Caco-2 (cell line): ENCODE measurements at places on chromosomes 1 and 21. TPM values are rescaled to one million over a fixed set of nuclear protein-coding genes. Genes with fewer than 3 reads are reported as not detected.

DNA sequence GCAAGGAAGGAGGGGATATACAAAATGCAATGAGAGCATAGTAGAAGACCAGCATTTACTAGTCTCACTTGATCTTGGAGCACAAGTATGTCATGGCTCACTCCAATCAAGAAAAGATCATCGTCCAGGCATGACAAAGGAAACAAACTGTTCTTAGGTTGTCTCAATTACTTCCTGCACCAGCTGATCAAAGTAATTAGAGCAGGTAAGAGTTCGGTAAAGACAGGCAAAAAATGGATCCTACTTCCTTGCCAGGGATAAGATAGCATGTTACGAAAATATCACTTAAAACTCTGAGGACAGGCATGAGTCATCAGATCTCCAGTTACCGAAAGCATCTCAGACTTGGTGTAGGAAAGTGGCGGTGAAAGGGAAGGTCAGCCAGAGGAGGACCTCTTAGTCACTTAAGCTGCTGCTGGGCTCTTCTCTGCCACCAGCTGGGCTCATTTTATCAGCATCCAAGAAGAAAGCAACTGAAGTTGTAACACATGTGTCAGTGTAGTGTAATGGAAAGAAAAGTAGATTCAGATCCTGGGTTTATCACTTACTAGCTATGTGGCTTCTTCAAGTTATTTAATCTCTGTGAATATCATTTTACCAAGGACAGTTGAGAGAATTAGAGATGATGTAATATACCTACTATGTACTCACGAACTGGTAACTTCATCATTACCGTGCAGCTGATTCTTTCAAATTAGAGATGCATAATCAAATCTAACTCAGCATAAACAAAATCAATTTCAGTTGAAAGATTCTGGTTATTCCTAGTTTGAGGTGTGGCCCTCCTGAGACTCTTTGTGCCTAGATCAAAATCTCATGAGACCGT lies 46.8 kb downstream of the XCL1 start:
- no peak overlapping the region for H3K4me3 ChIP-seq
- no peaks in the 10 kb centered on the region for H3K36me3 ChIP-seq
- H3K4me1 ChIP-seq = peaks cover 9% of the 10 kb centered on the region; the same call in 1 of the 2 replicates

The PRAMEF1 gene
- total RNA-seq = not detected in 2 replicates

- H3K4me3 ChIP-seq = peak within 1 kb of the TSS; percentile 88
- H3K4me1 ChIP-seq = peaks cover 55% of the 10 kb centered on the region
- H3K27me3 ChIP-seq = no peaks in the 10 kb centered on the region
- peaks cover 7% of the 10 kb centered on the region for H3K36me3 ChIP-seq
- peak; percentile 90 for DNase-seq
These were observed at the start of gene S100A10 for GRCh38 chr1:151993734-151994496. Gene S100A10 (minus strand): TSS chr1:151993859. CDS start chr1:151986230, 7,629 bp downstream.

The CYP4A11 gene
- 0.16 TPM in 1 of 2 replicates, not detected in the other for total RNA-seq

GRCh38 chr1:72485801-72486200 lies 203.5 kb upstream of the NEGR1 start:
- H3K4me3 ChIP-seq = no peak overlapping the region
- no peak for DNase-seq
- H3K27me3 ChIP-seq = no peaks in the 10 kb centered on the region
- H3K27ac ChIP-seq = no peak overlapping the region
- no peaks in the 10 kb centered on the region for H3K36me3 ChIP-seq

The RGS13 gene
- total RNA-seq = not detected in 2 replicates

DNA sequence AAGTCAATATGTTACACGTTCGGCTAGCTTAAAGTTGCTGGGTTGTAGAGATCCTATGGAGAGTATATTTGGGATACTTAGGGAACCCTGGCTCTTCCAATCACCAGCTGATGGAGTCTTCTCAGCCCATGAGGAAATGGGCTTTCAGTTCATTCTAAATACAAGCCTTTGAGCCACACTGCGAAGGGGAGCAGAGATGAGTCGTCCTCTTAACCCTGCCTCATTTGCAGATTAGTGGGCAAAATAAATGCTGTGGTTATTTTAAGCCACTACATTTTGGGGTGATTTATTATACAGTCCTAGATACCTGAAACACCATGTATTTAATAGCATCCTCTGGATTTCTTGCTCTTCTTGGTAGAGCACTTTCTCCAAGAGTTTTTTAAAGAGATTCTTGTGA lies 19.0 kb upstream of the VCAM1 start:
- no peak for DNase-seq
- no peak overlapping the region for H3K27ac ChIP-seq
- no peak overlapping the region for H3K4me3 ChIP-seq
